Stimulated activated CD4-positive, alpha-beta T cell treated with anti-CD3 and anti-CD28 coated beads, Interleukin-2, amount 100 ng/mL, for 48 hours (primary cell): ENCODE measurements at places on chromosomes 5 and 9.

GRCh38 chr5:148146487-148146886 is 21.9 kb upstream of the SPINK14 start:
- no peak for DNase-seq

GRCh38 chr9:15349892-15350761 is 43.1 kb upstream of the TTC39B start:
- DNase-seq: peak; percentile 4

GRCh38 chr5:159467666-159468065 is 137.4 kb upstream of the IL12B start:
- DNase-seq: no peak

DNA sequence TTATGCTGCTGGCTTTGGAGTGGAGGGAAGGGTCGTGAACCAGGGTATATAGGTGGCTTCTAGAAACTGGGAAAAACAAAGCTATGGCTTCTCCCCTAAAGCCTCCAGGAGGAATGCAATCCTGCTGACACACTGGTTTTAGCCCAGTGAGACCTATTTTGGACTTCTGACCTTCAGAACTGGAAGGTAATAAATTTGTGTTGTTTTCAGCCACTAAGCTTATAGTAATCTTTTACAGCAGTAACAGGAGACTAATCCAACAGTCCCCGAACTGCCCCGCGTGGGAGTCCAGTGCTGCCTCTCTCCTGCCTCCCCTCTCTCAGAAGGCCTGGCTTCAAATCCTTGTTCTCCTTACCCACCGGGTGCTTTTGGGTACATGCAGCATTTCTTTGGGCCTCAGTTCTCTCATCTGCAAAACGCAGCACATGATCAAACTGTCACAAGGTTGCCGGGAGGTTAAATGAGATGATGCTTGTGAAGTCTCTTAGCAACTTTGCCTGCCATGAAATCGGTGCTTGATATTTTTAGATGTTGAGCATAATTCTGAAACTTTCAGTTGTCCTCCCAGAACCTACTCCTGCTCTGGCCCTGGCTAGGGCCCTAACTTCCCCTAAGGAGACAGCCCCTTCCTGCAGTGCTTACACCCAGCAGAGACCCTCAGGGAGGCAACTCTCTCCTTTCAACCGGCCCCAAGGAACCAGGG is 127.3 kb upstream of the BOD1 start:
- DNase-seq: no peak

DNA sequence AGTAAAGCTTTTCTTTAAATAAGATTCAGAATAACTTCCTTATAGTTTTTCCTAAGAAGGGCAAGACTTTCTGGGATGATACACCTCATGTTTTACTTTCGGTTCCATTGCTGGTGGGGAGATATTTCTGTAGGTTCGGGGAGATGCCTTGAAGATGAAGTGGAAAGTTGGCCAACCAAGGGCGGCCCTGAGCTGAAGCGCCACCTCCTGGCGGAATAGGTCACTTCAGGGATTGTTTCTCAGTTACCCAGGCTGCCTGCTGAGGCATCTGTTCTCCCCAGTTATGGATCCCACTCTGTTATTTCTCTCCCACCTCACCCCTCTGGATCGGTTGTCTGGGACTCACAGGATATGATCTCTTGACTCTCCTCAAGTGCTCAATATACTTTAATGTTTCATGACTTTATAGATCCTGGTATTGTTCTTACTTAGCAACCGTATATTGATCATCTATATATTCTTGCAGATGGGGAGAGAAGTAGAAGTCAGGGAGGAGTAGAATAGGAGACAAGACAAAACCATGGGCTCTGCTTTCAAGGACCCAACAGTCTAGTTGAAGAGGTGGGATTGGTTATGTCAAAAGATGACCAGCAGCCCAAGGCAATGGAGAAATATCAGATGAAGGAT is 23.4 kb downstream of the MEGF10 start:
- DNase-seq: peak; percentile 68

DNA sequence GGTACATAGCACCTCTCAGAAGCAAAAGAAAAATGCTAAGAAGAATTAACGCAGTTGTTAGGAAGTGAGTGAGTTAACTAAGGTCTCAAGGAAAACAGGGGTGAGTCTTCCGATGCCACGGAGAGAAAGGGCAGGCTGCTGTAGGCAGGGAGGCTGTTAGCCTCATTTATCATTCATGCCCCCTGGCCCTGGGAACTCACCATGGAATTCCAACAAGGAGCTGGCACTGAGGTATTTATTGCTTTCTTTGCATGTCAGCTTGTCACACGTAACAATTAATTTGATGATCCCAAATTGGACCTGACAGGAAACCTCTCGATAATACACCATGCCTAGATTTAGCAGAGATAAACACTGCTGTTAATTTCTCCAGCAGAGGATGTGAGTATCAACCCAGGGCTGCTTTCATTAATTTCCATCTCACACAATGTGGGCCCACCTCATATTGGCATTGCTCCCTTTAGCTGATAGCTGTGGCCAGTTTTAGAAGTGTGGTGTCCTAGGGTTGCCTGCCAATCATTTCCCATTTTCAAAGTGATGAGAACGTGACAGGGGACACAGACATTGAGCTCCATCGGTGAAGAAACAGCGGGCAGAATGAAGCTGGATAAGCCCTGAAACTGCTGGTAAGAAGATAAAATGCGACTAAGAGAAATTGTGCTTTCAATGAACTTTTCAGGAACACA is 45.3 kb downstream of the DAP start:
- no peak for DNase-seq
